ENCODE measurements at places on chromosomes 1 and 21.

- DNase-seq: no peak
Observed at GRCh38 chr1:150928286-150928685, 2.1 kb downstream of the SETDB1 start.

- DNase-seq: no peak
Observed at GRCh38 chr1:97791251-97791650, 129.6 kb downstream of the DPYD start.

- DNase-seq: no peak
Observed at GRCh38 chr1:232183266-232183800, 446.6 kb downstream of the SIPA1L2 start.

DNA sequence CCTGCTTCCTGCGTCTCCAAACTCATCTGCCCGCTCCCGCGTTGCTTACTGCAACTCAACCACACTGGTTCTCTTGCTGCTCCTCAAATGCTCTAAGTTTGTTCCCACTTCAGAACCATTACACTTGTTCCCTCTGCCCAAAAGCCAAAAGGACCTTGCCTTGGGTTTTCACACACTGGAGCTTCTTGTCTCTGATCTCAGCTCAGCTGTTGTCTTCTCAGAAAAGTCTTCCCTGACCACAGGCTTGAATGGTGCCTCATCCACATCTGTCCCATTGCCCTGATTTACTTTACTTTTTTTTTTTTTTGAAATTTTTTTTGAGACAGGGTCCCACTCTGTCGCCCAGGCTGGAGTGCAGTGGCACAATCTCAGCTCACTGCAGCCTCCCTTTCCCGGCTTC, 44.3 kb upstream of the SYT14 start:
- DNase-seq: no peak

DNA sequence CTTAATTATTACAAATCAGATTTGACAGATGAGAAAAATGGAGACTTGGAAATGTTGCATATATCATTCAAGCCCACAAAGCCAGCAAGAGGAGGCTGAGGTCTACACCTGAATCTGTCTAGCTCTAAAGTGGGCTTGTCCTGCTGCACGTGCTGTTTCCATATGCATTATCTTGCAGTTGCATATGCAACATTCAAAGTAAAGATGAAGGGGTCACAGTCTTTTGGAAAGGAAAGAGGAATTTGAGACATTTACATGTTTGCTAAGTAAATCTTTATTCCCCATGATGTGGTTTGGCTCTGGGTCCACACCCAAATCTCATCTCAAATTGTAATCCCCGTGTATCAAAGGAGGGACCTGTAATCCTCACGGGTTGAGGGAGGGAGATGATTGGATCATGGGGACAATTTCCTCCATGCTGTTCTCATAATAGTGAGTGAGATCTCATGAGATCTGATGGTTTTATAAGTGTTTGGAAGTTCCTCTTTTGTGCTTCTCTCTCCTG, 98.3 kb downstream of the BACH1 start:
- no peak for DNase-seq

GRCh38 chr1:58781541-58782177, 2.2 kb downstream of the JUN start:
- DNase-seq: peak; percentile 14

GRCh38 chr1:113531321-113531720, 141.0 kb downstream of the MAGI3 start:
- no peak for DNase-seq

- no peak for DNase-seq
Observed at GRCh38 chr1:214417545-214418210, 133.7 kb downstream of the PTPN14 start.

GRCh38 chr1:181095763-181096184, 7.3 kb downstream of the IER5 start:
- DNase-seq: no peak

DNA sequence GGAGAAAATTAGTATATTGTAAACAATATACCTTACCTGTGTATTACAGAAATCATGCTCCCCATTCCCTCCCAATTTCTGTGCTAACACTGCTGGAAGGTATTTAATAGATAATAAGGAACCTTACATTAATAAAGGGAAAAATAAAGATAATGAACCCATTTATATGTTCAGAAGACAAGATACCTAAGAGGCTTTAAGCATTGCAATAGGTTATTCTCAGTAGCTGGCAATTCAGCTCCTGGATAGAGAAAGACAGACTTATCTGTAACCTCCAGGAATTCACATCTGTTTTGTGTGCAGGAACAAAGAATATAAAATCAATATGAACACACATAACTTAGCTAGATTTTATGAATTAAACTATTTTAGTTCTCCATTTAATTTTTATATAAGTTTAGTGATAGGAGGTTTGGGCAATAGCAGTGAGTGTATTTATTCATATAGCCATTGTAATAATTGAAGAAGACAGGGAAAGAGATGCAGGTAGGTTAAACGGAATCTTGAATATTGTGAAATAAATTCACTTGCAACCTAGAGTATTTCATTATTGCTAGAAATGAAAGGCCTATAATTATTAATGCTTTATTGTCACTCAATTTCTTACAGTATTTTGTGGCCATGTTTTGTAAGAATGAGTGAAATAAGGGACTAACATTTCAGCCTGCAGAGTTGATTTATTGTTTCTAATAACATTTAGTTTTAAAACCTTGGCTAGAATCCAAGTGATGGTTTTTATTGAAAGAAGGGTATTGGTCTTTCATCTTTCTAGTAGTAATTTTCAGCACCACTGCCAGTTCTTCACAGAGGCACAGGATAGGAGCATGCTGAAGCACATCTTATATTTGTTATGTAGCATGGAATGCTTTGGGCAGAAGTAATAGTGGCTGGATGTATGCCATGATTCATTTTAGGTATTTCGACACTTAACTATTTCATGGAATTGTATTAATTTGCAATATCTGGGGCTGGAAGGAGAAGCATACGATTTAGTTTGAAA, 1.5 kb downstream of the XPR1 start:
- DNase-seq: no peak

- no peak for DNase-seq
Observed at GRCh38 chr1:184494929-184495328, 108.1 kb downstream of the C1orf21 start.

All from stimulated activated CD8-positive, alpha-beta memory T cell treated with anti-CD3 and anti-CD28 coated beads, Interleukin-15, amount 100 ng/mL, for 48 hours (primary cell).